ENCODE measurements at places on chromosomes 16 and 17. TPM values are rescaled to one million over a fixed set of nuclear protein-coding genes. Genes with fewer than 3 reads are reported as not detected.

- H3K27ac ChIP-seq, result no peak overlapping the region
- H3K4me3 ChIP-seq, result no peak overlapping the region
Observed at GRCh38 chr16:48113471-48113870, 42.3 kb downstream of the ABCC12 start.

DNA sequence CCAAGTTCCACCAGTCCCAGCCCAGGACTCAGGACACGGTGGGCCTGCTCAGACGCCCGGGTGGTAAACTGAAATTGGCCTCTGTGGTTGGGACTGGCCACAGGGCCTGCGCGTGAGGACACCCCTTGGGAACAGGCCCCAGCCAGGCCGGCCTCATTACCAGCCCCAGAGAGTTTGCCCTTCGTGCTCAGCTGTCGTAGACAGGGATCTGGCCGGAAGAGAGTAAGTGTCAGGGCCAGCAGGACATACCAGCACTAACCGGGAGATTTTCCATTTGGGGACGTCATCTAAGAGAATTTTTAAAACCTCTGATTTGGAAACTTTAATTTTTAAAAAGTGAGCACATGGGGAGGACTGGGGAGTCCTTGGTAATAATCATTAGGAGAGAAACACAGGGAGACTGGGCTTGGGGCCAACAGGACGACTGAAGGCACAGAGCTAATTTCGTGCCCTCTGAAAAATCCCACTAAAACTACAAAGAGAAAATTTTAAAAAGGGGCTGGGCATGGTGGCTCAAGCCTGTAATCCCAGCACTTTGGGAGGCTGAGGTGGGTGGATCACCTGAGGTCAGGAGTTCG is 2.4 kb upstream of the RBFOX3 start:
- no peak overlapping the region for H3K27ac ChIP-seq
- H3K4me3 ChIP-seq, result no peak overlapping the region
- peaks cover 74% of the 10 kb centered on the region for H3K27me3 ChIP-seq
- no peaks in the 10 kb centered on the region for H3K4me1 ChIP-seq
- no peak for DNase-seq
- no peaks in the 10 kb centered on the region for H3K36me3 ChIP-seq

DNA sequence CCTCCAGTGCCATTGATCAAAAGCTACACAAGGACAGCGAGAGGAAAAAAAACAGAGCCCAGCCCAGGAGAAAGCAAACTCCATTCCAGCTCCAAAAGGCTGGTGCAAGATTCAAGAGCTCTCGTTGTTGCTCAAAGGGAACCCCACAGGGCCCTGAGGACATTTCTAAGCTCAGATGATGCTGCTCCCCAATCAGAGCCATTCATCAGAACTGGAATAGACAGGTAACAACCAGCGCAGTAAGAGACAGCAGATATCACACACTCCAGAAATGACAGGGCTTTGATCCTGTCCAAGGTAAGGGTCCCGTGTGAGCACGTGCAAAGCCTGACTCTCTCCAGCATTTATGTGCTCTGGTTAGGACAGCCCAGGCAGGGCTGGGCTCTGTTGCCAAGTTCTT is 20.1 kb downstream of the PMP22 start:
- peaks cover 64% of the 10 kb centered on the region for H3K4me1 ChIP-seq
- no peaks in the 10 kb centered on the region for H3K27me3 ChIP-seq
- DNase-seq, result no peak
- H3K4me3 ChIP-seq, result no peak overlapping the region
- H3K36me3 ChIP-seq, result no peaks in the 10 kb centered on the region
- H3K27ac ChIP-seq, result no peak overlapping the region

DNA sequence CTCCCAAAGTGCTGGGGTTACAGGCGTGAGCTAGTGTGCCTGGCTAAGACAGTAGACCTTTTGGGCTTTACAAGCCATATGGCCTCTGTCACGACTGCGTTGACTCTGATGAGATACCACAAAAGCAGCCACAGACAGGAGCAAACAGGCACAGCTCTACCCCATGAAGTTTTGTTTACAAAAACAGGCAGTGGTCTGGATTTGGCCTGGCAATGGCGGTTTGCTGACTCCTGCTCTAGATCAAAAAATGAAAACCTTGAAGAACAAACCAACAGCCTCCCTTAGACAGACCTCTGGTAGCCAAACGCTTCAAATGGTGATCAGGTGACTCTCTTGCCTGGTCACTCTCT is 20.7 kb downstream of the SLC43A2 start:
- peaks cover 8% of the 10 kb centered on the region for H3K4me1 ChIP-seq
- no peak overlapping the region for H3K4me3 ChIP-seq
- peak overlapping the region; percentile 14 for H3K27ac ChIP-seq
- peaks cover 6% of the 10 kb centered on the region for H3K36me3 ChIP-seq
- no peak for DNase-seq

DNA sequence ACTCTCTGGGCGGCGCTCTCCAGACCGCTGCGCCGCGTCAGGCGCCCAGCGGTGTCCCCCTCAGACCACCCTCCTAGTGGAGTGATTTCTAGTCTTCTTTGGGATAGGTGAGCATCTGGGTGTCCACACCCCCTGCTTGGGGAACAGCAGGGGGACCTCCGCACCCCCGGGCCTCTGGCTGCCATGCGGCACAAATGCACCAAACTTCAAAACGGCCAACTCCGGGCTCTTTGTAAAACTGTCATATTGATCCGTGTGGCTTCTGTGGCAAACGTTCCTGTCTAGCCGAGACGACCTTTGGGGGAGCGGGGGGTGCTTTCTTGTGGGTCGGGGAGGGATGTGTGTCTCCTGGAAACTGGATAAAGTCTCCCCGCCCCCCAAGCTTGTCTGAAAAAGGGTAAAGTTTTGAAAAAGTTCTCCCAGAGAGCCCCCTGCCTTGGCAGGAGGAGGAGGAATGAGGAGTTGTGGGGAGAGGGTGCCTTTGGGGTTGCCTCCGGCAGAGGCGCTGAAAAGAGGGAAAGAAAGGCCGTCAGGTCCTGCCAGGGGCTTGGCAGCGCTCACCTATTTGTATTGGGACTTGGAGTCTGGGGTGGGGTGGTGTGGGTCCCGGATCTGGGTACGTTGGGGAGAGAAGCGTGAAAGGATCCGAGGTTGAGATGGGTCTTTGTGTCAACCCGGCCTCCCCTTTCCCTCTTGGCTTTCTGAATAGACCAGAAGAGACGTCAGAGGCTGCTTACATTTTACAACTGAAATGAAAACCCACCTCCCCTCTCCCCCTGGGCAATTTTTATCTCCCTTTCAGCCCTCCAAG is 2.2 kb upstream of the CHD3 start:
- H3K27me3 ChIP-seq, result peaks cover 37% of the 10 kb centered on the region
- H3K4me3 ChIP-seq, result peak overlapping the region; percentile 65
- H3K36me3 ChIP-seq, result no peaks in the 10 kb centered on the region
- DNase-seq, result no peak
- H3K4me1 ChIP-seq, result peaks cover 47% of the 10 kb centered on the region

GRCh38 chr16:72201387-72201786 is 29.4 kb upstream of the PMFBP1 start:
- no peaks in the 10 kb centered on the region for H3K27me3 ChIP-seq
- H3K27ac ChIP-seq, result no peak overlapping the region
- no peak for DNase-seq

Gene HS3ST3B1
- 0.20 TPM for total RNA-seq

Gene NPIPB6
- 10.9 TPM for total RNA-seq

Gene FBXW10B
- total RNA-seq, result 1.1 TPM
